ENCODE measurements at places on chromosomes 4 and X.

GRCh38 chr4:38866973-38867477 lies 581 bp upstream of the FAM114A1 start:
- H3K27me3 ChIP-seq = no peaks in the 10 kb centered on the region
- H3K36me3 ChIP-seq = peaks cover 2% of the 10 kb centered on the region
- no peak for DNase-seq

- no peak overlapping the region for H3K4me3 ChIP-seq
- no peak for DNase-seq
- no peaks in the 10 kb centered on the region for H3K36me3 ChIP-seq
- H3K4me1 ChIP-seq = no peaks in the 10 kb centered on the region
- H3K27me3 ChIP-seq = no peaks in the 10 kb centered on the region
- H3K27ac ChIP-seq = peak overlapping the region; percentile 73
Observed at GRCh38 chrX:38960137-38960536, 158.9 kb downstream of the MID1IP1 start.

DNA sequence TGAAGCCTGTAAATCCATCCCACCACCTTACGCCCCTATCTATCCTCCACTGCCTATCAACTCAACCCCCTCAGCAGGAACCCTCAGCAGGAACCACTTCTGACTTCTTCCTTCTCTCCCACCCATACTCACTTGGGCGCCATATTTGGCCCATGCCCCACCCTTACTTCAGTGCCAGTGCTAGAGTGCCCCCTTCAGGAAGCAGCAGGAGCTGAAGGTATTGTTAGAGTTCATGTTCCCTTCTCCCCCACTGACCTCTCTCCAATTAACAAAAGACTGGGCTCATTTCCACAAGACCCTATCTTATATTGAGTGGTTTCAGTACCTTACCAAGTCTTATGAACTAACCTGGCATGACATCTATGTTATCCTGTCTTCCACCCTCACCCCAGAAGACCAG lies 363.1 kb upstream of the SLIT2 start:
- H3K36me3 ChIP-seq = no peaks in the 10 kb centered on the region
- H3K4me1 ChIP-seq = no peaks in the 10 kb centered on the region
- no peaks in the 10 kb centered on the region for H3K27me3 ChIP-seq
- peak; percentile 8 for DNase-seq
- no peak overlapping the region for H3K27ac ChIP-seq

GRCh38 chr4:121233982-121234381 lies 69.9 kb upstream of the TNIP3 start:
- no peaks in the 10 kb centered on the region for H3K36me3 ChIP-seq
- no peaks in the 10 kb centered on the region for H3K27me3 ChIP-seq
- H3K27ac ChIP-seq = no peak overlapping the region
- DNase-seq = no peak

GRCh38 chrX:51420610-51421009 lies 75.8 kb downstream of the NUDT11 start:
- peak; percentile 47 for DNase-seq
- H3K4me3 ChIP-seq = no peak overlapping the region
- no peaks in the 10 kb centered on the region for H3K4me1 ChIP-seq
- H3K27me3 ChIP-seq = no peaks in the 10 kb centered on the region
- no peak overlapping the region for H3K27ac ChIP-seq

GRCh38 chr4:48499551-48500066 lies 9.6 kb downstream of the ZAR1 start:
- peaks cover 2% of the 10 kb centered on the region for H3K36me3 ChIP-seq
- no peaks in the 10 kb centered on the region for H3K4me1 ChIP-seq
- H3K4me3 ChIP-seq = no peak overlapping the region
- H3K27ac ChIP-seq = no peak overlapping the region
- no peak for DNase-seq

DNA sequence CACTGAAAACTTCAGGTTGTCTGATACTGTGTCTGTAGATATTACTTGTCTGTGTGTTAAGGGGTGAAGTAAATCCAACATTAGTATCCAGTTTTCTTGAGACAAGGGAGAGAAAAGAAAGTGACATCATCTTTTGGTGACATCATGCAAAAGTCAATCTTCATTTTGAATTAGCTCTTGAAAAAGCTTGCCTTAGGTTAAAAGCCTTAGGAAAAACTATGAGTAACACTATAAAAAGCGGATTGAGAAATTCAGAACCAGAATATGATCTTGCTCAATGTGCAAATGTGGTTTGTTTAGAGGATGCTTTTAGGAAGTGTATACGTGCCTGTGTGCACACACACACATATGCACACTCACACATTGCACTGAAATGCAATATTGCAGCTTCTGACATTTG lies 345.8 kb upstream of the CASK start:
- no peaks in the 10 kb centered on the region for H3K27me3 ChIP-seq
- DNase-seq = no peak
- H3K27ac ChIP-seq = no peak overlapping the region
- no peaks in the 10 kb centered on the region for H3K4me1 ChIP-seq

GRCh38 chr4:144589512-144589911 lies 56.4 kb upstream of the HHIP start:
- no peak overlapping the region for H3K27ac ChIP-seq
- DNase-seq = no peak
- H3K4me1 ChIP-seq = no peaks in the 10 kb centered on the region
- H3K36me3 ChIP-seq = no peaks in the 10 kb centered on the region
- no peak overlapping the region for H3K4me3 ChIP-seq

GRCh38 chr4:140298001-140298400 lies 75.4 kb upstream of the SCOC start:
- no peak overlapping the region for H3K27ac ChIP-seq
- H3K27me3 ChIP-seq = no peaks in the 10 kb centered on the region
- peaks cover 1% of the 10 kb centered on the region for H3K4me1 ChIP-seq
- no peaks in the 10 kb centered on the region for H3K36me3 ChIP-seq
- no peak for DNase-seq

DNA sequence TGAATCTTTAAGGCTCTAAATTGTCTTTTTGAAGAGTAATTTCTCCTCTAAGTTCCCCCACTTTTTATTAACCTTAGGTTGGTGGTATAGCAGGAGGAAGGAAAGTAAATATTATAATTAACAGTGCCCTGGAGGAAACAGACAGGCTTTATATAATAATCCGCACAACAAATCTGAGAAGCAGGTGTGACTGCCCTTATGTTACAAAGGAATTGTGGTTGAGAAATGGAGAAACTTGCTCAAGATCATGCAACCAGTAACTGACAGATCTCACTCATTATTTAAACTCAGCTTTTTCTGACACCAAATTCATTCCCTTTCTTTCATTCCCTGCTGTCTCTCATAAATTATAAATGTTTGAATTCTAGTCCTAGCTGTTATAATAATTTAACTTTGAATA lies 282.0 kb downstream of the PPP3CA start:
- H3K36me3 ChIP-seq = no peaks in the 10 kb centered on the region
- no peaks in the 10 kb centered on the region for H3K4me1 ChIP-seq
- H3K27me3 ChIP-seq = no peaks in the 10 kb centered on the region
- no peak overlapping the region for H3K4me3 ChIP-seq

- no peak overlapping the region for H3K4me3 ChIP-seq
- no peak for DNase-seq
- H3K27ac ChIP-seq = no peak overlapping the region
- no peaks in the 10 kb centered on the region for H3K4me1 ChIP-seq
- H3K27me3 ChIP-seq = no peaks in the 10 kb centered on the region
Observed at GRCh38 chr4:87783781-87784180, 15.6 kb upstream of the IBSP start.

DNA sequence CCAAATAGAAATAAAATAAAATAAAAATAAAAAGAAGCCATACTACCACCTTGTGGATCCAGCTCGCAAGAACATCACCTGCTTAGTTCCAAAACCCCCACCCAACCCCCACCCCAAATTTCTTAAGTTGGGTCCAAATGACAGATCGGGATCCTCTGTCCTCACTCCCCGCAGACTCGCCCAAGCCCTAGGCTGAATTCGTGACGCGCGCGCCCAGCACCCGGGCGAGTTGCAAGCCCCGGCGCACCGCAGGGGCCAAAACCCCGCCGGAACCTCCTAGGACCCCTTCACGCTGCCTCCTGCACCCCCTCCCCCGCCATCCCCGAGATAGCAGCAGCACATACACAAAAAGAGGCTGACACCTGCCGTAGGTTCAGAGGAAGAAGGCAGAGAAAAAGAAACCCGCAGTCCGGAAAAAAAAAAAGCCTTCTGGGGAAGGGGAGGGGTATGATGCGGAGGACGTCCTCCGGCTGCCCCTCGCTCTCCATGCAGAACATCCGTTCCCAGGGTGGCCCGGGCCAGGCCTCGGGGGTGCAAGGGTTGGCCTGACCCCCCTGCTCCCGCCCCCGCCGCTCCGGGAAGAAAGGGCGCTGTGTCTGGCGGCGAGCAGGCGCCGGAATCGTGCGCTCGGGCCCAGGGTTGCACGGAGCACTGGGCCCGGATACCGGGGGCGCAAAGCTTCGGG lies 2.6 kb downstream of the NLGN4X start:
- peak; percentile 71 for DNase-seq
- H3K4me1 ChIP-seq = no peaks in the 10 kb centered on the region
- no peaks in the 10 kb centered on the region for H3K36me3 ChIP-seq
- no peaks in the 10 kb centered on the region for H3K27me3 ChIP-seq
- peak overlapping the region; percentile 39 for H3K4me3 ChIP-seq
- peak overlapping the region; percentile 96 for H3K27ac ChIP-seq

- no peaks in the 10 kb centered on the region for H3K27me3 ChIP-seq
- no peaks in the 10 kb centered on the region for H3K36me3 ChIP-seq
- no peak overlapping the region for H3K27ac ChIP-seq
- H3K4me3 ChIP-seq = no peak overlapping the region
- no peaks in the 10 kb centered on the region for H3K4me1 ChIP-seq
- DNase-seq = no peak
Observed at GRCh38 chr4:132827522-132827921, 321.6 kb upstream of the PCDH10 start.

- no peaks in the 10 kb centered on the region for H3K4me1 ChIP-seq
- H3K36me3 ChIP-seq = no peaks in the 10 kb centered on the region
- no peak for DNase-seq
- no peaks in the 10 kb centered on the region for H3K27me3 ChIP-seq
- no peak overlapping the region for H3K4me3 ChIP-seq
Observed at GRCh38 chr4:27009539-27009938, 148.9 kb downstream of the STIM2 start.

GRCh38 chrX:57900975-57901374 lies 9.3 kb downstream of the ZXDA start:
- H3K36me3 ChIP-seq = no peaks in the 10 kb centered on the region
- H3K4me1 ChIP-seq = no peaks in the 10 kb centered on the region
- no peak overlapping the region for H3K27ac ChIP-seq
- DNase-seq = no peak
- H3K4me3 ChIP-seq = no peak overlapping the region

DNA sequence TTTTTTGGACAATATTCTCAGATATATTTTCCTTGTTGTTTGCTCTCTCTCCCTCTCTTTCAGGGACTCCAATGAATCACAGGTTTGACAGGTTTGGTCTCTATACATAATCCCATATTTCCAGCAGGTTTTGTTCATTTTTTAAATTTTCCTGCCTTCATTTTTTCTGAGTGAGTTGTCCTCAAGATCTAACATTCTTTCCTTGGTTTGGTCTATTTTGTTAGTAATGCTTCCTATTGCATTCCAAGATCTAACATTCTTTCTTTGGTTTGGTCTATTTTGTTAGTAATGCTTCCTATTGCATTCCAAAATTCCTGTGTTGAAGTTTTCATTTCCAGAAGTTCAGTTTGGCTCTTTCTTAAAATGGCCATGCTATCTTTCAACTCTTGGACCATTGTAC lies 45.3 kb upstream of the ZMAT1 start:
- no peaks in the 10 kb centered on the region for H3K36me3 ChIP-seq
- H3K27ac ChIP-seq = no peak overlapping the region
- H3K4me1 ChIP-seq = no peaks in the 10 kb centered on the region

- DNase-seq = no peak
- H3K4me1 ChIP-seq = no peaks in the 10 kb centered on the region
Observed at GRCh38 chrX:65685112-65685511, 17.7 kb downstream of the MSN start.

GRCh38 chr4:113290666-113291065 lies 241.2 kb downstream of the ANK2 start:
- H3K4me1 ChIP-seq = peaks cover 10% of the 10 kb centered on the region
- no peak overlapping the region for H3K4me3 ChIP-seq
- no peak overlapping the region for H3K27ac ChIP-seq
- peak; percentile 28 for DNase-seq

- H3K4me1 ChIP-seq = no peaks in the 10 kb centered on the region
- H3K27ac ChIP-seq = no peak overlapping the region
- H3K27me3 ChIP-seq = no peaks in the 10 kb centered on the region
- no peak for DNase-seq
- H3K36me3 ChIP-seq = no peaks in the 10 kb centered on the region
Observed at GRCh38 chr4:4820261-4820660, 39.2 kb upstream of the MSX1 start.

DNA sequence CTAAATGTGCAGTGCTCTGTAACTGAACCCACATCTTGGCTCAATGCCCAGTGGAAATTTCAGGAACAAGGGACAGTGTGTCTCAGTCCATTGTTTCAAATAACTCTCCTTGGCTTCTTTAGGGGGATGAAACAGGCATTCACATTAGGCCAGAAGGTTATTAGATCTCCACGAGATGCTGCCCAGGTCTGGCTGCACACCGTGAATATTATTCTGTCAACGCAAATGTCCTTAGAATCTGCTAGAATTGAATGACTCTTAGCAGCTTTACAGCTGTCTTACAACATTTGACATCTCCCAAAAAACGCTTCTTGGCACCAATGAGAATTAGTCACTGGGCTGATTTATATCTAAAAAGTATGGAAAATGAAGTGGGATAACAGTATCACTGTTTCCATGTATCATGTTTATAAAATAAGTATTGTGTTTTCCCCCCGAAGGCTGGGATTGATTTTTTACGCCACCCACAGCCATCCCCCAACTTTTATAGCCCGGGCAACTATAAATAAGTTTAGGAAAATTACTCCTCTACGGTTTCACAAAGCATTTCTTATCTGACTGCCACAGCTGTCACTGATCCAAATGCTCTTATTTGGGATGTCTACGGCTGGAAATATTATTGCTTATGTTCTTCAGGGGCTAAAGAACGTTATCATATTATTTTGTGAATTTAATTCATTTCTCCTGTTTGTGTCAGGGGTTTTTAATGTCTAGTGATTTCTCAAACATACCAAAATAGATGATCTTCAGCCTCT lies 559.7 kb upstream of the FAT1 start:
- no peaks in the 10 kb centered on the region for H3K36me3 ChIP-seq
- no peak overlapping the region for H3K4me3 ChIP-seq
- H3K27me3 ChIP-seq = no peaks in the 10 kb centered on the region
- H3K4me1 ChIP-seq = no peaks in the 10 kb centered on the region
- DNase-seq = no peak

DNA sequence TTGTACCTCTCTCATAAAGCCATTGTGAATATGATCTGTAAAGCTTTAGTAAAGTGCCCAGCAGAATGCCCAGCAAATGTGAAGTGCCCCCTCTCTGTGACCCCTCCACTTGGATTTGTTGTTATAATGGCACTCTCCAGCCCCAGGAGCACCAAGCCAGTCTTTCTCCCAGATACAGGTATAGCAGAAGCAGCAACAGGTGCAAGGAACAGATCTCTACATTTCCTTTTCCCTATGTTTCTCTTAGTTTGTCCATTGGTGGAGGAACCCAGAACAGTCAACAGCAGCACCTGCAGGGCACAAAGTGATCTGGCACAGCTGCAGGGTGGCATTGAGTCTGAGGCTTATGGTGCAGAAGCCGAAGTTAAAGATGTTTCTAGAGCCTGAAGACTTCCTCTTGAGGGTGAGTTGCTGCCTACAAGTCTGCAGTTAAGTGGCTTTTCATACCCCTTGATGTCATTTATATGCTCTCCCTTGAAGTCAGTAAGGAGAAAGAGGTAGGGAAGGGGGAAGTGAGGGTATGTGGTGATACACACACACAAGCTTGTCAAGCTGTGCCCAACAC lies 16.1 kb upstream of the CXCL3 start:
- DNase-seq = no peak
- H3K4me1 ChIP-seq = no peaks in the 10 kb centered on the region
- H3K27me3 ChIP-seq = no peaks in the 10 kb centered on the region
- H3K36me3 ChIP-seq = no peaks in the 10 kb centered on the region
- H3K27ac ChIP-seq = no peak overlapping the region
- H3K4me3 ChIP-seq = no peak overlapping the region
